Cardiac muscle cell (in vitro differentiated cells and primary cell): ENCODE measurements at places on chromosomes 5 and 9.

DNA sequence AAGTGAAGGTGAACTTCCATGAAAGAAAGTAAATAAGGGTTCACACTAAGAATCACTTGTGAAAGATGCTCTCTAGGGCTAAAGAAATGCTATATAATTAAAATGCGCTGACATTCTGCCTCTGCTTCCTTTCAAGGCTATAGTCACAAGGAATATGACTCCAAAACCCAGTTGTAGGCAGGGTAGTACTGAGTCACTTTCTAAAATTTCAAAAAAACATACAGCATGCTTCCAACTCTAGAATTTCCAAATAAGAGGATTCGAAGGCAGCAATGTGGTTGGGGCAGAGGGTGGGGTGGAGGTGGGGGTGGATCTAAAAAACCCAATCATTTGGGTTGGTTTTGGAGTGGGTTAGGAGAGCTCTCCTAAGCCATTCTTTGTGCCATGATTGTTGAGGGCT lies 84.6 kb downstream of the HMHB1 start:
- DNase-seq, result no peak

- DNase-seq, result no peak
These were observed 85.1 kb upstream of the VLDLR start for GRCh38 chr9:2536511-2536910.

DNA sequence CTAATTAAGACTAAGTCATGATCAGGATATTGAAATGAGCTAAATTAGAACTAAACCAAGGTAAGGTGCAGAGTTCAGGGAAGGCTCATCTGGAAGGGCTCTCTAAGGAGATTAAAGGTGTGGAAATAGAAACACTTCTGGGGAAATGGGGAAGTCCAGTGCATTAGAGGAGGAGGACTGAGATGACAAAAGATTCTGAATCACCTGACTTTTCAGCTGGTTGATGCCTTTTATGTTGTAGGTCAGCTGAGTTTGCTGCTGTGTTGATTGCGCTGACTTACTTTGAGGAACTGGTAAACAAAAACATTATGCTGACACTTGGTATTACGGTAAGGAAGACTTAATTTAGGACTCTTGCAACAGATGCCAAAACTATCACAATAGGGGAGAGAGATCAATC lies 23.8 kb downstream of the IFNA5 start:
- DNase-seq, result no peak

- DNase-seq, result peak; percentile 28
These were observed 192.7 kb downstream of the FANCC start for GRCh38 chr9:95124582-95125367.

DNA sequence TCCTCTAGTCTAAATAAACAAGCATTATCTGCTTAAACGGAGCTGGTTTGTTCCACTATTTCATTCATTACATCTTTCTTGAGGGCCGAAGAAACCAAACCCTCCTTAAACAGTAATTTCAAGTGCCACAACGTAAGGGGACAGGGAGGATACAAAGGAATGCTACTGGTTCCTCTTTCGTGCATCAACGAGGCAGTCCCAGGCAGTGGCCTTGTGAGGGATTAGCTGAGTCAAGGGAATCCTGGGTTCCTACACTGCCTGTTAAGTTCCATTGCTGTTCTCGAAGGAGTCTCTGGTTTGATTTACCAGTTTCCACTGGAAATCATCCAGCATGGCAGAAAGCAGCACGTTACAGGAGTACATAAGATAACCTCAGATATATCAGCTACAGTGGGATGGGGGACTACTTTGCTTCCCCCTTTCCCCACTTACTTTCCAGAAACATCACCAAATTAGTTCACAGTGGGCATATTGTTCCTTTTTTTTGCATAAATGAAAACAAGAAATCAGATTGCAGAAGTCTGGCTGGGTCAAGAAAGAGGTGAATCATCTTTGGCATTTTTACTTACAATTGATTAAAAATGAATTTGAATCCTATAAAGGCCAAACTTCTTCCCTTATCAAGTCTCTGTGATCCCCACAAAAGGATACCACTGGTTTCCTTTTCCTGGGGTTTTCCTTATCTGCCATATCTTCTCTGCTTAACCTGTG lies 2.5 kb upstream of the RANBP3L start:
- no peak for DNase-seq

- no peak for DNase-seq
These were observed 9.7 kb downstream of the WNK2 start for GRCh38 chr9:93193388-93194220.

DNA sequence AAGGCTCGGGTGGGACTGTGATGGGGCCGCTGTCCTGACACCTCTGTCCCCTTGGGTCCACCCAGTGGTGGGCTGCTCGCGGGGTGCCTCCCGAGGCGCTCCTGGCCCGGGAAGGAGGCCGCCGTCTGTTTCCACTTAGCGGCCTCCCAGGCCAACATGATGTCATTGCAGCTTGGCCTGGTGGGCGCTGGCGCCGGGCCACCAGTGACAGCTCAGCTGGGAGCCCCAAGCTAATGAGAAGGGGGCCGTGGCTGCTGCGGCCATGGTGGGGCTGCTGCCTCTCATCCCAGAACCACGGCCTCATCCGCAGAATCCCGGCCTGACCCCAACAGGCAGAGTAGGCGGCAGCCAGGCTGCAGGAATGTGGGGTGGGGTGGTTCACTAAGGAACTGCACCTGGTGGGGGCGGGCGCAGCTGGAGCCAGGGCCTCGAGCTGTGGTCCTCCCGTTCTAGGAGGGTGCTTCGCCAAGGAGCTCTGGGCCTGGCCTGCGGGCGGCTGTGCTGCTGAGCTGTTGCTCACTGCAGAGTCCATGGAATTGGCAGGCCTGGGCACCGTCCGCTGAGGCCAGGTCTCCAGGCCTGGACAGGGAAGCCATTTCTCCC lies 123.5 kb upstream of the COL5A1 start:
- DNase-seq, result no peak

- no peak for DNase-seq
These were observed 30.9 kb downstream of the NTNG2 start for GRCh38 chr9:132192728-132193127.

GRCh38 chr5:116013936-116014335 lies 18.3 kb upstream of the ARL14EPL start:
- no peak for DNase-seq

DNA sequence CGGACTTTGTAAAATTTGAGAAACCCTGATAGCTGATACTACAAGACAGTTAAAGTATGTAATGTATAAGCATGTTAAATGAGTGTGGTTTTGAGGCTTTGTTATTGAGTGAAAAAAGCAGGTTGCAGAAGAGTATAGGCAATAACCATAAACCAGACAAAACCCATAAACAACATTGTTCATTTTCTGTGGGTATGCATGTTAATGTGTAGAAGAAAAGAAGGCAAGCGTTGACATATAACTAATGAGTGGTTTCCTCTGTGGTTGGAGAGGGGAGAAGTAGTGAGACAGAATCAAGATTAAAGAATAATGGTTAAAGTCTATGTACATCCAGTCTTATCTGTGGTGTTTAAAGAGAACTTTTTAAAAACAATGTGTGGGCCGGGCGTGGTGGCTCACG lies 26.2 kb downstream of the RAD23B start:
- DNase-seq, result peak; percentile 24

- DNase-seq, result no peak
These were observed 3.7 kb downstream of the ANXA1 start for GRCh38 chr9:73155377-73155776.

DNA sequence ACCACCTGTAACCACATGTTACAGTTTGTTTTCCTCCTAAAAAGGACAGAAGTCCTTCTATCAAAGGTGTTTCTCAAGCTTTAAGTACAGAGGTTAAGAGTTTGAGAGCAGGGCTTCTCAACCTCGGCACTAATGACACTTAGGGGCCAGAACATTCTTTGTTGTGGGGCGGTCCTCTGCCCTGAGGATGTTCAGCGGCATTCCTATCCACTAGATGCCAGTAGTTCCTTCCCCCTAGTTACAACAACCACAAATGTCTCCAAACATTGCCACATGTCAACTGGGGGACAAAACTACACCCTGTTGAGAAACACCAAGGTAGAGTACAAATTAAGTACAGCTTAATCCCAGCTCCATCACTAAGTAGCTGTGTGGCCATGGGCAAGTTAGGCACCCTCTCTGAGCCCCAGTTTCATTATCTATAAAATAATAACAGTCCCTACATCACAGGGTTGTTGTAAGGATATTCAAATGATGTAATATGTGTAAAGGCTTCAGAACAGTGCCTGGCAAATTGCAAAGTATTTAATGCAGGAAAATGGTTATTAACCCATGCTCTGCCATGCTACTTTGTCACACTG lies 44.6 kb downstream of the PIP5K1B start:
- no peak for DNase-seq

DNA sequence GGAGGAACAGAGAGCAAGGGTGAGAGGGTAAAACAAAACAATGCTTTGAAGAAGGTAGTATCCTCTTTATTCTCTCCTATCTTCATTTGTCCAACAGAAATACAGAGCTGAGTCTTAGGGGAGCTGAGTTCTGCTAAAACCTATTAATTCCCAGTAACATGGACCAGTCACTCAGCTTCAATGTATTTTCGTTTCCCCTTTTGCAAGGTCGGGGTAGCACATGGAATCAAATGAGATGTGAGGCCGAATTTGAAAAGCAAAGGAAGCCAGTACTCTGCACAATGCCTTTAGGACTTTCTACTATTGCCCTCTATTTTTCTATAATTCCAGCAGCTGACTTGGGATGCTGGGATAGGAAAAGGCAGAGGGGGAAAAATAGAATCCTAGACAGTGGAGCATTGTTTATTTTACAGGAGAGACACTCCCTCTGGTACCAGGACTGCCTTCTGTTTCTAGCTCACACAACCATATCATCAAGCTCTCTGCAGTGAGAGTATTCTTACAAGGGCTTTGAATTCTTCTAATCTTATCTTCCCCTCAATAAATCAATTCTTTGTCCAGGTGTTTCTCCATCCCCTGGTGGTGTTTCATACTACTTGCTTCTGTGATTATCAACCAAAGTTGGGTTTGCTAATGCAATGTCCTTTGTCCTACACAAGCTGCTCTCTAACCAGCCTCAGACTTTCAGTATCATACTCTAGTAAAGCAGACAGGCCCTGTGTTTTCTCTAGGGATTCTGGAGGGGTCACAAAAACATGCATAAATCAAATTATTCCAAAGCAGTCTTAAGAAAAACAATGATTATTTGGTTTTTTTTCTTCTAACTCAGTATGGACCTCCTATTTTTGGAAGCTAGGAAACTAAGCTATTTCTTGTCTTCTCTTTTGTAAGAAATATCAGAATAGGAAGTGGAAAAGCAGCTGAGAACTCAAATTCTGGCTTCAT lies 341.5 kb downstream of the OSTF1 start:
- DNase-seq, result no peak

DNA sequence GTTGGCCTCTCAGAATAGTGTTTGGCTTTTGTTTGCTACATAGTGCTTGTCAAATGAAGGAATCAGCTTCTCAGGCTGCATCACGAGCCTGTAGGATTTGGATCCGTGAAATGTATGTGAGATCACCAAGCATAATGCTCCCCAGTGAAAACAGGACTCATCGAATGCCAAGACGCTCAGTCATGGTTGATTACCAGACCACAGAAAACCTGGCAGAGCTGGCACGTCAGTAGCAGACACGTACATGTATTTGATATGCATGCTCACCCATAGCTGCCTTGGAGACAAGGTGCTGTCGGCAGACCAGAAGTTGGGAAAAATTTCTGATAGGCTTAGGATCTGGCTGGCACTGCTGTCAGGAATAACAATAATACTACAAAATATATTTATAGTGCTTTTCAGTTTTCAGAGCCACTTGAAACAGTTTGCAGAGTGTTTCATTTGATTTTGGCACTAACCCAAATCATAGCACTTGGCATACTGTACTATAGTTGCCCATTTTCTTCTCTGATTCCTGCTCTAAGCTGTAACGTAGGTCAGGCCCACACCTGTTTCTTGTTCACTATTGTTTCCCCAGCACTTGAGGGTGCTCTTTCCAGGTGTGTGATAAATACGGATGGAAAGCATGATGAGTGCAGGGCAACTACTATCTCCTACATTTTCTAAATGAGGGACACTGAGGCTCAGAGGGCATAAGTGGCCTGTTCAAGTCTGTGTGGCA lies 226.1 kb downstream of the NR3C1 start:
- peak; percentile 92 for DNase-seq
